ENCODE measurements at places on chromosomes 12 and 14. TPM values are rescaled to one million over a fixed set of nuclear protein-coding genes. Genes with fewer than 3 reads are reported as not detected.

The KRT74 gene
- not detected for total RNA-seq

The OR4M1 gene
- total RNA-seq: not detected

The ETFRF1 gene
- total RNA-seq: 17.5 TPM

DNA sequence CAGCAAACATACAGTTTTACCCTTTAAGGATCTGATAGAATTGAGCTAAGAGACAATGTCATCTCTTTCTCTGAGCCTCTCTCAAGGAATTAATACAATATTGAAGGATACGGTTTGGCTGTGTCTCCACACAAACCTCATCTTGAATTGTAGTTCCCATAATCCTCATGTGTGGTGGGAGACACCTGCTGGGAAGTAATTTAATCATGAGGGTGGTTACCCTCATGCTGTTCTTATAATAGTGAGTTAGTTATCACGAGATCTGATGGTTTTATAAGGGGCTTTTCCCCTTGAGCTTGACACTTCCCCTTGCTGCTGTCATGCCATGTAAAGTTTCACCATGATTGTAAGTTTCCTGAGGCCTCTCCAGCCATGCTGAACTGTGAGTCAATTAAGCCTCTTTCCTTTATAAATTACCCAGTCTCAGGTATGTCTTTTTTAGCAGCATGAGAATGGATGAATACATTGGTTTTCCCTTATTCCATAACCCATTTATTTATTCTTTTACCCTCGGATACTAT lies 47.6 kb downstream of the TMEM30B start:
- DNase-seq: no peak

The CHFR gene
- 13.4 TPM for total RNA-seq

GRCh38 chr12:105272152-105272551 lies 36.2 kb upstream of the APPL2 start:
- DNase-seq: no peak

The CARMIL3 gene
- not detected for total RNA-seq

The DTX1 gene
- total RNA-seq: not detected

The HCAR1 gene
- not detected for total RNA-seq

DNA sequence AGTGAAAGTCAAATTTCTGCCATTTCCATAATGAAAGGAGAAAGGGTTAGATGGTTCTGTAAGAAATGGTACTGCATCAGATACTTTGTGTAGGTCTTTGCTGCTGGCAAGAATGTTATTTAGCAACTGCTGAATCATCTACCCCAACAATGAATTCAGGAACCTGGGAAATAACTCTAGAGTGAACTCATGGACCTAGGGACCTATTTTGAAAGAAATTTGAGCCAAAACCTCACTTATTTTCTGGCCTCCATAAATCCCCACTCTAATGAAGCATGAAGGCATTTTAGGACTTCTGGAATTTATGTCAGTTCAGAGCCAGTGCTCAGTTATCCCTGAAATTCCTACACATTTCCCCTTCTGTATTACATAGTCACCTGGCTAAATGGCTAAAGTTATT lies 50.9 kb upstream of the CPNE8 start:
- no peak for DNase-seq

GRCh38 chr14:81033698-81034240 lies 78.3 kb downstream of the TSHR start:
- no peak for DNase-seq

DNA sequence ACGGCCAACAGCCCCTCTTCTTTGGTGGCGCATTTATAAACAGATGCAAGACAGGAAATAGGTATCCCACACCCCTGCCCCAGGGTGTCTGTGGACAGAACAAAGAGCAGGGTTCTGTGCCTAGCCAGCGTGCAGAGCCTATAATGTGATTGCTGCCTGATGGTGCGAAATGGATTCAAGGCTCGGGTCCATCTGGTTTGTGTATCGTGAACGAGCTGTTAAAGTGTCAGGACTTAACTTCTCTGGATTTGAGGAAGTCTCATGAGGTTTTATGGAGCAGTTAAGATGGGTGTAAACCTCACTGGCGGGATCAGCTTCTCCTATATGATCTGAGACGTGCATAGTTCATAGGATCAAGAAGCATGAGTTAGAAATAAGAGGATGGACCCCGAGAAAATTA lies 388.7 kb upstream of the TBX3 start:
- DNase-seq: no peak

GRCh38 chr12:24591079-24591626 lies 357.7 kb downstream of the BCAT1 start:
- no peak for DNase-seq

The UBE2N gene
- total RNA-seq: 90.3 TPM

DNA sequence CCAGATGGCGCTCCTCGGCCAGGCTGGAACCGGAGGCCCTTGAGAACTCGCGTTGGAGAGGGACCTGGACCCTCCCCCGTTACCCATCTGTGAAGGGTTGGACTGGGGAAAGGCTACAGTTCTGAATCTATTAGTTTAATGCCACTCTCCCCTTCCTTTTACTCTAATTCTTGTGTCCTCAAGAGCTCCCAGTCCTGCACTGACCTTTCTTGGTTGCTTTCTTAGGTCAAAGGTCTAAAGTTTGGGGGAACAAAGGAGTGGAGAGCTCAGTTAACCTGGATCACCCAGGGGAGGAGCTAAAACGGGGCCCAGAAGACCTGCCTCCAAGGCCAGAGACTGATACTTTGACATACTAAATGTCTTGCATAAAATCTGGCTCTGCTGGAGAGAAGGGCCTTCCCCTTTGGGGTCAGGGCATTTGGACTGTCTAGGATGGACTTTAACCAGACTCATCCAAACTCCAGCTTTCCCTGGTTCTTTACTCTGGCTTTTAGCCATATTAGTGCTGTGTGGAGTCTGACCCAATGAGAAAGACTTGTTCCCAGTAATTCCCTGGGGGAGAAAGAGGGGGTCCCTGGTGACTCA lies 923 bp upstream of the MLF2 start:
- DNase-seq: no peak

The MANSC4 gene
- total RNA-seq: not detected

The SMIM41 gene
- not detected for total RNA-seq

GRCh38 chr12:90652280-90652679 lies 302.7 kb downstream of the CCER1 start:
- no peak for DNase-seq

The CLEC4D gene
- not detected for total RNA-seq

DNA sequence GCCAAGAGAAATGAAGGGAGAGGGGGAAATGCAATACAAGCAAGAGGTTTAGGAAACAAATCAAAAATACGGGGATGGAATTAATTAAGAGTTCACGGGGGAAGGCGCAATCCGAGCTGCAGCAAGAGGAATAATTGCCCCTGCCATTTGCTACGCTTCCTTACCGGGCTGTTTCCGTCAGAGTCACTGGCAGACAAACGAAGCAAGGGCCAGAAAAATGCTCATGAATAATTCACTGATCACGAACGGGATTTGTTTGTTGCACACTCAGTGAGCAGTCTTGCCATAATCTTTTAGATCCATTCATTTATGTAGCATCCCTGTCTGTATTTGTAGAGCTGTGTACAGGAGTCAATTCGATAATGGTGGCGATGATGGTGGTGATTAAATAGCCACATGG lies 39.0 kb downstream of the PLXNC1 start:
- no peak for DNase-seq

- no peak for DNase-seq
Measured at GRCh38 chr12:54033106-54033979, 493 bp downstream of the HOXC5 start.

DNA sequence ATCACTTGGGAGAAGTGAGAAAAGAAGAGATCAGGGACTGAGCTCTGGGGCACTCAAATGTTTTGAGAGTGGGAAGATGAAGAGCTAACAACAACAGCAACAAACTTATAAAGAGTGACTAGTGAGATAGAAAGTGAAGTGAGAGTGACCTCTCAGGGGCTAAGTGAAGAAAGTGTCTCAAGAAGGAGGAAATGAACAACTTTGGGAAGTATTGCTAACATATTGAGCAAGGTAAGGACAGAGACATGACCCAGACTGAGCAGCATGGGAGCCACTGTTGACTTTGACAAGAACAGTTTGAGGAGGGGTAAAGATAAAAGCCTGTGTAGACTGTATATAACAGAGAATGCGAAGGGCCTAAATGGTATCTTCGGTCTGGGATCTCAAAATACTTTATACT lies 155.1 kb upstream of the BTG1 start:
- no peak for DNase-seq

The RNASE1 gene
- not detected for total RNA-seq

GRCh38 chr12:123393747-123394146 lies 9.8 kb downstream of the KMT5A start:
- DNase-seq: peak; percentile 20

The IL26 gene
- total RNA-seq: not detected

GRCh38 chr12:563250-563781 lies 99.9 kb downstream of the NINJ2 start:
- DNase-seq: no peak

DNA sequence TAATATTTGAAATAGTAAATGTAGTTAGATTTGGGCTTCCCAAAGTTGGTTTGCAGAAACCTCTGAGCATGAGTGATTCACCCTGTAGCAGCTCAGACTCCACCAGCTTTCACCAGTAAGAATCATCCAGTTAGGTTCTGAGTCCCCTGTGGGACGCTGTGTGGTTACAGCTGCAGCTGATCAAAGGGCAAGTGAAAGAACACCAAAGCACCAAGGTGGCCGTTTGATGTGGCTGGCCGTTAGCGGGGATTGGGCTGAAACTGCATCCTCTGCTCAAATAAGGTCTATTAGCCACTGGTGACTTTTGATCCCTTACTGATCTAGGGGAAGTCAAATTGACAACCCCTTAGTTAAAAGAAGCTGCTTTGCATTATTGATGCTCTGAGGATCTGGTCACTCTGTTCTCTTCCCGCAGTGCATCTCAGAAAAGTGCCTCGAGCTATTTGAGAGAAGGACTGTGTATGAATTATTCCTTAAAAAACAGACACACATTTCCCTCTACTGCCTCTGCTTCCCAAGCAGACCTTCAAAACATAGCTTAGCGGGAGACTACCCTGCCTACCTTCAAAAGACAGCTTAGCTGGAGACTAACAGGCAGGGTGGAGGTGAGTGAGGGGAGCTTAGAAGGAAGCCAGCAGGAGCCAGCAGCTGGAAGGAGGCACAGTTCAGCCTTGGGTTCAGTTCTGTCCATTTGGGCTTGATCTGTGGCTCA lies 3.7 kb downstream of the ABHD12B start:
- DNase-seq: peak; percentile 54

GRCh38 chr14:42140831-42141279 lies 534.2 kb downstream of the LRFN5 start:
- DNase-seq: peak; percentile 90

DNA sequence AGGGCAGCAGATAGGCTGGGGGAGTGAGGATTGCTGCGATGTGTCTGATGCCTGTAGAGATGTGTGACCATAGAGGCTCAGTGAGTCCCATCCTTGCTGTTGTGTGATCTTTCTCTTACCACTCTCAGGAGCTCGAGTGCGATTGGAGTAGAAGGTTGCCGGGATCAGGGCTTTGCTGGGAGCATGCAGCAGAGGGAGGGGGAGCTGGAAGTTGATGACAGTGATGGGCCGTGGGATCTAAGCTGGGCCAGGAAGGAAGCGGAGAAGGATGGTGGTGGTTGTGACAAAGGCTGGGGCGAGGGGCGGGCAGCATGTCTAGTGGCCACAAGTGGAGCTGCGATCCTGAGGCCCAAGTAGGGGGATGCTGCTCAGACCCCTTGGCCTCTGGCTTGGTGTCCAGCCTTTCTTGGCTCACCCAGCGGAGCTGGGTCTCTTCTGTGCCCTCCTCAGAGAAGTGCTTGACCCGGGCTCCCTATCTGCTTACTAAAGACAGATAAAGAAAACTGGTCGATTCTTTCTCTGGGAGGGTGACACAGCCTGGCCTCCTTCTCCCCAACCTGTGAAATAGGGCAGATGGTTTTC lies 66.2 kb downstream of the PRMT8 start:
- no peak for DNase-seq

GRCh38 chr14:72745991-72746980 lies 147.6 kb downstream of the DPF3 start:
- peak; percentile 84 for DNase-seq

DNA sequence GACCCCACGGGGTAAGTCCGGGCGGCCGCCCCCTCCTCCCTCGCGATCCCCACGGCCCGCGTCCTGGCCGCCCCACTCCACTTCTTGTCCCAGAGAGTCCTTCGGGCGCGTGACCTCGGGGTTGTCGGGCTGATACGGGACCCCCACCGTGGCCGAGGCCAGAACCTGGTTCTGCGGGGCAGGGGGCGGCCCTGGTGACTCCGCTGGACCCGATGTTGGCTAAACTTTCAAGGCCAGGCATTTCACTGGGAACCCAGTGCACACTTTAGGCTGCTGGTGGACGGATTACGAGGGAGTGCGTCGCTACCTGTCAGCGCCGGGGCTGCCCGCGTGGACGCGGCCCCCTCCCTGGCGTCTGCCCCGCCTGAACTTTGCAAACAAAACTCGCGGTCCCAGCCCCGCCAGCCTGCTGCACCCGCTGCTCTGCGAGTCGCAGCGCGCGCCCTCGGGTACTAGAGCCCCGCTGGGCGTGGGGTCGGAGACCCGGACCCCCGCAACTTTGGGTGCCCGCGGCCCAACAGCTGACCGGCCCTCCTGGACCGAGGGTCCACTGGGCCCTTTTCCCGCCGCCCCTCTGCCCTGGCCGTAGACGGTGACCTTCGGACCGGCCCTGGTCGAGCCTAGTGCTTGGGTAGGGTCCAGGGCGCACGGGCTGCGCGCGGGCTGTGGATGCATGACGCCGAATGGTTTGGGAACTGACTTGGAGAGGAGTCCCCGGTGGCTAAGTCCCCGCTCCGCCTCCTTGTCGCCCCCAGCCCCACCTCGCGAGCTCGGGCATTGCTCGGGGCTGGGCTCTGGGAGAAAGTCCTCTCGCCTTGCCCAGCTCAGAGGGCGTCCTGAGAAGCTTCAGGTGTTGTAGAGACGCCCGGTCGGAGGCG lies 624 bp downstream of the RIN3 start:
- DNase-seq: peak; percentile 22

GRCh38 chr14:88231603-88232002 lies 91.5 kb downstream of the KCNK10 start:
- no peak for DNase-seq

- DNase-seq: peak; percentile 31
Measured at GRCh38 chr12:114784526-114784925, 100.6 kb upstream of the TBX3 start.

The CMTM5 gene
- total RNA-seq: not detected

The RFX4 gene
- not detected for total RNA-seq

The TM9SF1 gene
- 65.6 TPM for total RNA-seq

GRCh38 chr14:67186789-67187584 lies 2.3 kb upstream of the GARIN2 start:
- DNase-seq: peak; percentile 89

The PMEL gene
- 1.7 TPM for total RNA-seq

DNA sequence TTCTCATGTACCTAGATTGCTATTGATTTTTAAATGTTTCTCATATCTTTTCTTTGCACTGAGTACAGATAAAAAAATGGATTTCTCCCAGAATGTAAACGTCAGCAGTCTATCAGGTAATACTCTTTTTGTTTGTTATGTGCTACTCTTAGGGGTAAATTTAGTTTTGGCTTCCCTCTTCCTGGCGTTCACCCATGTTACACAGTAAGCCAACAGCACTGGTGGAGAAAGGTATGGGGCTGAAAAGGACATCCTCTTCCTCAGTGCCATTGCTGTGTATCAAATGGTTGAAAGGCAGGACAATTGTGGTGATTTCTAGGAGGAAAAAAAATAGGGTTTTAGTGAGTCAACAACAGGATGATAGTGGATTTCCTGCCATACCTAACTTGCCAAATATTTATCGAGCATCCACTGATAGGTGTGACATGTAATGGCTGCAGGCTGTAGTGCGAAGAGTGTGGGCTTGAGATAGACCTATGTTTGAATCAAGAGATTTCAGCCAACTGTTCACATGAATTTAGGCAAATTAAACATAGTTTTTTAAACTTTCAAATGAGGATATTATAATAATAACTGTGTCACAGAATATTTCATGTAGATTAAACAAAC lies 7.5 kb downstream of the KLRF2 start:
- no peak for DNase-seq

- no peak for DNase-seq
Measured at GRCh38 chr14:34680806-34681479, 33.5 kb downstream of the CFL2 start.

Measured in IMR-90 (cell line).